NCI-H2081 treated with DMSO at 0.1 percent for 48 hours (cell line): ENCODE measurements at places on chromosomes 1 and 21.

DNA sequence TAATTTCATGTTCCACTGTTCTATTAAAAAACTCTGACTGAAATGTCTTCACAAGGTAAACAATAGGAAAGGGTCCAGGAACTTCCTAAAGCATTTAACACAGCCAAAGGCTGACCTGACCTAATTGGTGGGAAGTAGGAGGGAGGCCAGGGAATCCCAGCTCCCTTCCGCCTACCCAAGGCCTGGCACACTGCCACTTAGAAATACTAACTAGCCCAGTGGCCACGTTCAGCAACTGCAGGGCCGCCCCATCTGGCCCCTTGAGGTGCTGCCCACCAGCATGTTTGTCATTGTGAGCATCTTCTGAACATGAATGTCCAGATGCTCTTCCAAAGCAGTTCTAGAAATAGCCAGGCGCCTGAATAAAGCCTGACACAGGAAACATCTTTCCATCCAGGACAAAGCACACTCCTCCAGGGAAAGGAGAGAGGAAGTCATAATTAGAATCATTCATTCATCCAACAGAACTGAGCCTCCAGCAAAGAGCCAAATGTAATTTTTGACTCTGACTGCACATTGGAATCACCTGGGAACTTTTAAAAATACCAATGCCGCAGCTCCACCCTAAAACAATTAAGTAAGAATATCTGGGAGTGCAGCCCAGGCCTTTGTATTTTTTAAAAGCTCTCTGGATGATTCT, 44.6 kb upstream of the BCL9 start:
- DNase-seq: no peak

DNA sequence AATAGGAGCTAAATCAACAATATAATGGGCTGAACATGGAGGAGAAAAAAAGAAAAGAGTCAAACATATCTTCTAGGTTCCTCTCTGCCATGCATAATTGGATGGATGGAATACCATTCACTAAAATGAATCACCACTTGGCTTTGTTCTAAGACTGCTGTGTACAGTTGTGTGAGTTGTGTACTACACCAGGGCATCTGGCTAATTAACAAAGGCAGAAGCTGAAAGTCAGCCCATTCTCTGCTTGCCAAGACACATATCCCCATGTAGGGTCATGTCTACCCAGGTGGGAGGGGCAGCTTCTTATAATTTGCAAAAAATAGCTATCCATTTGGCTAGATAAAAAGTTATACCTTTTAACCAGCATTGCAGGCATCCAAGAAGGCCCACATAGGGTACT, 21.0 kb downstream of the JUN start:
- DNase-seq: no peak

- no peak for DNase-seq
Observed at GRCh38 chr1:224432146-224432545, 2.5 kb downstream of the WDR26 start.

DNA sequence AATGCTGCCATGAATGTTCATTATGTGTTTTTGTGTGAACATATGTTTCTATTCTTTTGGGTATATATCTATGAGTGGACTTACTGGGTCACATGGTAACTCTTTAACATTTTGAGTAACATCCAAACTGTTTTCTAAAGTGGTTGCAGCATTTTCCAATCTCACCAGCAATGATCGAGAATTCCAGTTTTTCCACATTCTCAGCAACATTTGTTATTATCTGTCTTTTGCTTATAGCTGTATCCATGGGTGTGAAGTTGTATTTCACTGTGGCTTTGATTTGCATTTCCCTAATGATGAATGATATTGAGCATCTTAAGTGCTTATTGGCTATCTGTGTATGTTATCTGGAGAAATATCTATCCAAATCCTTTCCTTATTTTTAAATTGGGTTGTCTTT, 89.2 kb upstream of the SLFNL1 start:
- DNase-seq: no peak

GRCh38 chr1:37602750-37603694, 7.3 kb upstream of the GNL2 start:
- no peak for DNase-seq

- DNase-seq: no peak
Observed at GRCh38 chr1:101166583-101167120, 70.2 kb upstream of the S1PR1 start.

DNA sequence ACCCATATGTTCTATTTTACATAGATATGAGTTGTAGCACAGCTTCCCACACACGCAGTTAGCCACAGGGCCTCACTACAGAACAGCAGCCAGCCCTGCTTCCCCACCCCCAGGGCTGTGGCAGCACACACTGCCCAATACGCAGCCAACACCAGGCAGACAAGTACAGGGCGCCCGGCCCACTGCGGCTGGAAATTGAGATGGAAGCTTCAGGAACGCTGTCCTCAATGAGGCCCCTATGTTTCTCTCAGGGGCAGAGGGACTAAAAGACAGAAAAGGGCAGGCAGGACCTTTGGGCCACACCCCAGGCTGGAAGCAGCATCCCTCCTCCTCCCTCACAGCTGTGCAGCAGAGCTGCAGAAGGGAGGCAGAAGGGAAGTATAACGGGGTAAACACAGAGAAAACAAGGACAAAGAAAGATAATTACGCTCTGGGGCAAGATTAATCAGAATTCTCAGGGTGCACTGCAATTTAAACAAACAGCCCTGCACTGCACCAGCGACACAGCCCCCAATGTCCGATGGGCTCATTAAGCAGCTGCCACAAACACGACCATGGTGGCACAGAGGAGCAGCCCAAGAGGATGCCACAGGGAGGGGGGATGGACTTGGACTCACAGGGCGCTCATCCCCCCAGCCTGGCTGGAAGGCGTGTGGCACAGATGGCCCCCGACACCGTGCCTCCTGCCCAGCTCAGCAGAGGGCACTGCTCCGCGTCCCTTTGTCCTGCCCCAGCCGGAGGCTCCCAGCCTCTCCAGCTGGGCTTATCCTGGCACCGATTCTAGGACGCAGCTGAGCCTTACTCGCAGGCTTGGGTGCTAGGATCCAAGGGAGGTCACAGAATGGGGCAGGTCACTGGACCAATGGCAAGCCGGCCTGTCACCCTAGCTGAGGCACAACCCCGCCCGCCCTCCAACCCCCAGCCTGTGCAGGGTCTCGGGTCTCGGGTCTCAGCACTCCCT, 14.2 kb downstream of the WDR4 start:
- DNase-seq: no peak

- no peak for DNase-seq
Observed at GRCh38 chr1:199010933-199011332, 372.1 kb downstream of the PTPRC start.

DNA sequence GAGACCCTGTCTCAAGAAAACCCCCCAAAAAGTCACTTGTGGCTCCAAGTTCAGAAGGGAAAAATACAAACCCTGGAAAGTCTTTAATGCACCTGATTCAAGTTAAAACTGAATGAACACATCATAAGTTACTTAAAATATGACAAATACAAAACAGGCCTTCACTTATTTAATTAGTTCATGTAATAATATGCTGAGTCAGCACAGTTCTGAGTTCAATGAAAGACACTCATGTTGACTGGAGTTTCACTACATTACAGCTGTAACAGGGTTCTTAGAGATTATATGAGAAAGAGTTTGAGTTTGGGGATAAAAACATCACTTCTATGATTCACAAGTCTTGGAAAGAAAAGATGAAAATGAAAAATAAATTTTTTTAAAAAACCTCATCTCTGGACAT, 51.0 kb downstream of the DEGS1 start:
- no peak for DNase-seq

GRCh38 chr1:1684031-1684681, 8.4 kb downstream of the SLC35E2B start:
- DNase-seq: no peak

DNA sequence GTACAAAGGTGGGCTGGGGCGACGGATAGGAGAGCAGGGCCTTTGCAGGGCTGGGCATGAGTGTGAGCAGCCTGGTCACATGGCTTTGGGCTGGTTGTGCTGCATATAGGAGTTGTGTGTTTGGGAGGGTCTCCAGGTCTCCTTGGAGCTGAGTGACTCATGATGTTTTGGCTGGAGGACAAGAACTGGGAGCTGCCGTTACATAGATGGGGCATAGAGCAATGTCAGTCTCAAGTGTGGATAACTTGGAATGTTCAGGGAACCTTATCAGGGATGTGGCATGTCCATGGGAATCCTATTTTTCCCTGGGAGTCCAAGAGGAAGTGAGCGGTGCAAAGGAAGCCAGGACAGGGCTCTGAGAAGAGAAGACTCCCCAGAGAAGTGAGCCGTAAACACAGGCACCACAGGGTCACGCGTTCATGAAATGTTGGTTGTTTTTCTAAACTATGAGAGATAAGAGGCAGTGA, 136.4 kb upstream of the KCNE2 start:
- no peak for DNase-seq

DNA sequence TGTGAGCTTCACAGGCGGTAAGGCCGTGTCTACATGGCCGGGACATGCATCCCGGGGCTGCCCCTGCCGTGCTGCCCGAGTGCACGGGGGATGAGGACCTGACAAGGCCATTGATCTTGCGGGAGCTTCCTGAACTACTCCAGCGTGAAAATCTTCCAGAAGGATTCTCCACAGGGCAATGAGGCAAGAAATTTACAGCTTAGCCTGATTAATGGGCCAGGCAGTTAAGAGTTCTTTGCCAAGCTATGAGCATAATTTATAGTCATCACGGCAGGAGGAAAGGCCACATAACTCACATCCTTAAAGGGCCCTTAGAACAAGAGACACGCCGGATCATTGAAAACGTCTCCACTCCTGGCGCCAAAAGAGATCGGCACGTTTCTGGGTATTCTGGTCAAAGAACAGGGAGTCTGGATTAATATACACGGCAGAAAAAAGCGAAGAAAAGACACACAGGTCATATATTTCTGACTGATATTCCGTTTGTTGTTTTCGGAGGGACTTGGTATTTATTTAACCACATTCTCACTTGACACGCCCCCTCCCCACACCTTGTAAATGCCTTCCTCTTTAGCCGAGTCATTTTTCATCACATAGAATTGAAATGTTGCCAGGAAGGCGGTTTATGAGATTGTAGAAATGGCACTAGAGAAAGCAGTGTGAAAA, 180.5 kb downstream of the DYRK1A start:
- DNase-seq: no peak

DNA sequence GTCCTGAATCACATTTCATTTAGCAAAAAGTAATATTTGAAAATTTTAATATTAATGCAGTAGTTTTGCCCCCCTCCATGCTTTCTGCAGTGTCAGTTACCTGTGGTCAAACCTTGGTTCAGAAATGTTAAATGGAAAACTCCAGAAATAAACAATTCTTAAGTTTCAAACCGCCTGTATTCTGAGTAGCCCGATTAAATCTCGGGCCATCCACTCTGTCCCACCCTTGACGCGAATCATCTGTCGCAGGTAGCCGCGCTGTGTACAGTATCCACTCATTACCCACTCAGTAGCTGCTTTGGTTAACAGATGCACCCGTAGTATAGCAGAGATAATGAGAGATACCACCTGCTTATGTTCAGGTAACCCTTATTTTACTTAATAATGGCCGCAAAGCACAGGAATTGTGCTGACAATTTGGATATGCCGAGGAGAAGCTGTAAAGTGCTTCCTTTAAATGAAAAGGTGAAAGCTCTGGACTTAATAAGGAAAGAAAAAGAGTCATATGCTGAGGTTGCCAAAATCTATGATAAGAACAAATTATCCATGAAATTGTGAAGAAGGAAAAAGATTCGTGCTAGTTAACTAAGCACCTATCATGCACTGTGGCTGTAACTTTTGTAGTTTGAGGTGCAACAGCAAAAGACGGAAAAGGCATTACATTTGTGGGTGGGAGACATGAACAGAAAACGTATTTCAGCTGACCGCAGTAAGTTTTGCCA, 889 bp upstream of the SCYL3 start:
- no peak for DNase-seq

DNA sequence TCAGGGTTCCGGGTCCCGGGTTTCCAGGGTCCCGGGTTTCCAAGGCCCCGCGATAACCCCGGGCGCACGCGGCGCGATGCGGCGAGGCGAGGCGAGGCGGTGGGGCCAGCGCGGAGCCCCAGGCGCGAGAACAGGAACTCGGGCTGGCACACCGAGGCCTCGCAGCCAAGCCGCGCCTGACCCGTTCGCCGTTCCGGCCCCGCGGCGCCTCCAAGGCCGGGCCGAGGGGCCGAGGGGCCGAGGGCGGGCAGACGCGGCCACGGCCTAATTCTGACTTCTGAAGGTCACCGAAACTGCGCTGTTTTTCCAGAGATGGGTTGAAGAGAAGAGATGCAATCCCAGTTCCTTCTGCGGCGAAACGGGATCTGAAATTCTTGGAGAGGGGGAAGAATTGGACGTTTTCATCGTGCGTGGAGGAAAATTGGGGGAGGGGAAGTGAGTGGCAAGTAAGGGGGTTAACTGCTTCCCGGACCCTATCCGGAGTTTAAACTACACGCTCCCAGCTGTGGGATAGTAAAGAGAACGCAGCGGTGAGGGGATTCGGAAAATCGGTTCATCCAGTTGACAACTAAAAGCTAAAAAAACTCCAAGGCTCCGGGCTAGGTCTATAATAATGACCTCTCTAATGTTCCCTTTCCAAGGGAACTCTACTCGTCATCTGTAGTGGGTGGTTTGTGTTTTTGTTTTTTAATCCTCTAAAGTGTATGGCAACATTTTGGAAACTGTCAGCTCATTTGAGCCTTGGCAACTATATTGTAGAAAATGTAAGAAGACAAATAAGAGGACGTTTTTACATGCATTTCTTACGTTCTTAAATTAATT, 8.2 kb downstream of the TBX15 start:
- no peak for DNase-seq

DNA sequence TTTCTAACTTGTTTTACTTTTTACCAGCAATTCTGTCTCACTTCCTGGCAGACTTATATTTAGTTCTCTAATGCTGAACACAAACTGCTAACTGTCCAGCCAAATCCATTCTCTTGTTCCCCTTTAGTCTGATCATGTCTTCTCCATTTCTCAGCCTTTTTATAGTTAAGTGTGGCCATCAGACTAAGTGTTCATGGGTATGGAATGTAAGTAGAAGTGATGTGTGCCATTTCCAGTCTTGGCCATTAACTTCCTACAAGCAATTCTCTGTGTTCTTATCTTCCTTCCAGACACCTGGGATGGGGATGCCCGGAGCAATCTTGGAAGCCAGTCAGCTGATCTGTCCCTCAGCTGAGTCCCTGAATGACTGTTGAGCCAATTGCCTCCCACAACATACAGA, 165.8 kb downstream of the ST6GALNAC3 start:
- no peak for DNase-seq
